Activated T-helper 17 cell treated with anti-CD3 and anti-CD28 coated beads, Interleukin-2, amount 50 U/mL, for 72 hours (primary cell): ENCODE measurements at places on chromosomes 2 and 18.

GRCh38 chr18:37322492-37323035 is 243.0 kb downstream of the CELF4 start:
- peak; percentile 47 for ATAC-seq

GRCh38 chr18:21760321-21760720 is 19.7 kb downstream of the MIB1 start:
- ATAC-seq = no peak

DNA sequence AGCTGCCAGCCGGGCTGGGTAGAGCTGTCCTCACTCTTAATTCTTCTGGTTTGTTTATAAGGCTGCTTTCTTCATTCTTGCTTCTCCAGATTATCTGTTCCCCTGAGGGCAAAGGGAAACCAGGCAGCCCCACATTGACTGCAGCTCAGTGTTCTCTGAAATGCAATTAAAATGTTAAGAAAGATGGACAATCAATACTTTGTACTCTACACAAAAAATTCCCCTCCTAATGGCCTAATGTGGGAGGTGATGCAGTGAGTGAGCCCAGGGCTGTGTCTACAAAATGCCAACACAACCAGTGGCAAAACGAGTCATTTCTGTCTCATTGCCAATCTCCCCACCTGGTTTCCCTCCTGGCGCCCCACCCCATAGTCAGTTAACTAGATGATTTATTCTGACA is 541.7 kb upstream of the RAB6C start:
- ATAC-seq = no peak

GRCh38 chr18:13539050-13539449 is 187.3 kb downstream of the FAM210A start:
- no peak for ATAC-seq

GRCh38 chr2:163187995-163188655 is 349.6 kb upstream of the KCNH7 start:
- no peak for ATAC-seq

DNA sequence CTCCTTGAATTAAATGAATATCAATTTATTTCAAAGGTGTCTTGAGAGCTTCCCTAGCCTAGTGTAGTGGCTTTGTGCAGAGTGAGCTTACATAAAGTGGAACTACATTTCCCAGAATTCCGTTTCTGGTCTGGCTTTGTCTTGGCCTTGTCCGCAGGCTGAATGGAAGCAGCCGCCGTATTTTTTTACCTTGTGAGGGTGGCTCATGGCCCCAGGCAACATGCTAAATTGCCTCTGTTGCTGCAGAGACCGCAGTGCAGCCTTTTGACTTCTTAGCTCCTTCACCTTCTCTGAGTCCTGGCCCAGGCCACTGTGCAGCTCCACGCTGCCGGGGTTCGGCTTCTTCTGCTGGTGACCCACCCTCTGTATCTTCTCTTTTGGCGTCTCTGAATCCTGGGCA is 114.8 kb upstream of the SLC38A11 start:
- ATAC-seq = no peak

DNA sequence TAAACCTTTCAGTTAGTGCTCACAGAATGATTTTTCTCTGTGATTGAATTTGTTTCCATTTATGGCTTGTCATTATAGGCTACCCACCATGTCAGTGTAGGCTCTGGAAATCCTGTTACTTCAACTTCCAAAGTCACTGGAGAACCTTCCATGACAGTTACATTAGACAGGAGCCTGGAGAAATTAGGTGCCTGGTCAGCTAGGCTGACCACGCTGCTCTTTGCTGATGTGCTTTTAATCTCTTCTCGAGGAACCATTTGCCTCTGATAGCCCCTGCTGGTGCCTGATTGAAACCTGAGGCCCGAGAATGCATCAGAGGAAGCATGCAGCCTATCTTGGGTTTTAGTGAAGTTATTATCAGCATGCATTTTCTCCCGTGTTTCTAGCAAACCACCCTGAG is 29.6 kb upstream of the TTN start:
- no peak for ATAC-seq

DNA sequence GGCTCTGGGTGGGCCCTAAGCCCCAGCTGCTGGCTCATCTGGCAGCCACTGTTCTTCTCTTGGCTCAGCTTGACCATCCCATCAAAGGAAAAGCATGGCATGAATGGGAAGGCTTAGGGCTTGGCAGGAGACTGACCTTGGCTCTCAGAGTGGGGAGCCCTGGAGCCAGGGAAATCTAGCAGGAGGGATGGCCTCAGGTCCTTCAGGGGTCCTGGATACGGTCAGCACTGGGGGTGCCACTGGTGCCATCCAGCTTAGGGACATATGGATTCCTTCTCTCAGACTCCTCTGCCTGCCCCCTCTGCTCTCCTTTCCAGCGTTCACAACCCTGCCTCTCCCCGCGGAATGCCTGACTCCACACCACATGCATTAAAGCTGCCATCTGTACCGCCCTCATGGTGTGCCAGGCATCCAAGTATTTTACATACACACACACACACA is 165.5 kb upstream of the HAAO start:
- no peak for ATAC-seq

GRCh38 chr18:5052491-5052890 is 144.6 kb downstream of the AKAIN1 start:
- peak; percentile 21 for ATAC-seq

- no peak for ATAC-seq
These were observed 382.6 kb downstream of the CDH2 start for GRCh38 chr18:27794181-27794926.

- no peak for ATAC-seq
These were observed 9.4 kb upstream of the GNLY start for GRCh38 chr2:85684806-85685205.

DNA sequence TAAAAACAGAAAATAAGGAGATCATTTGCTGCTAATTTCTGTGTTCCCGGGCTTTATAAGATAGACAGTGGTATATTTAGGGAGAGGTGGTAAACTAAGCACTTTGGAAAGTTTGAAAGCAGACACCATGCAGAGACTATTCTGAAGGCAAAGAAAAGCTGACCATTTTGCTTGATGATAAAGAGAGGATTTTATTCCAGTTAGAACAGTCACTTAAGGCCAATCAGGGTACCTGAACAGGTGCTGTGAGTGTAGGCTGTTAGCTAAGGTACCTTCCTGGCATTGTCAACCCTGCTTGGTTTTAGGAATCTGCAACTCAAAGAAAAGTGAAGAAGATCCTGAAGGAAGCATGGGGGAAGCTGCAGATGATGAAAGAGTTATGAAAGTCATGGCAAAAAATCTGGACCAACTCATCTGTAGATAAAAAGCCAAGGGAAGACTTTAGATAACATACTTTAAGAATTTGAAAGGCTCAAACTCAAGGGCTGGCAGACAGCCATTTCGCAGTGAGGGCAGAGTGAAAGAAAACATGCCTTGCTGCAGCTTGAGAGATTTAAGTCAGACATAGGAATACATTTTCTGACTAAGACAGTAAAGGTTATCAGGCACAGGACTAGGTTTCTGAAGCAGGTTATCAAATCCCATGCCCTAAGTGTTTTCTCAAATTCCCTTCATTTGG is 80.1 kb upstream of the ARL5A start:
- no peak for ATAC-seq

DNA sequence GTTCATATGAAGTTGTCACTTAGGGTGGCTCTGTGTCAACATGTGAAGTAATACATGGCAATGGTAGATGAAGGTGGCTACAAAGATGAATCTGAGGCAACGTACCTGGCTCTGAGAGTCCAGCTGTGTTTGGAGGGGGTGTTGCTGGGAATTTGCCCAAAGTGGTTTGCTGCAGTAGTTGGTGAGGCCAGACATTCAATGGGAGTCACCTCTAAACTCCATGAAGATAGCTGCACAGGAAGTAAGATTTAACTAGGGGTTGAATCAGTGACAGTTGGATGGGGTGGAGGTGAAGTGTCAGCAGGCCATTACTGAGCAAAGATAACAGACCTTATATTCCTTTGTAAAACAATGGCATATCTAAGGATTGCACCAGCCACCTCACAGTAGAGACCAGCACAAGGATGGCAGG is 71.8 kb downstream of the NUP35 start:
- ATAC-seq = no peak

GRCh38 chr2:112733456-112733855 is 12.6 kb downstream of the NT5DC4 start:
- ATAC-seq = no peak

DNA sequence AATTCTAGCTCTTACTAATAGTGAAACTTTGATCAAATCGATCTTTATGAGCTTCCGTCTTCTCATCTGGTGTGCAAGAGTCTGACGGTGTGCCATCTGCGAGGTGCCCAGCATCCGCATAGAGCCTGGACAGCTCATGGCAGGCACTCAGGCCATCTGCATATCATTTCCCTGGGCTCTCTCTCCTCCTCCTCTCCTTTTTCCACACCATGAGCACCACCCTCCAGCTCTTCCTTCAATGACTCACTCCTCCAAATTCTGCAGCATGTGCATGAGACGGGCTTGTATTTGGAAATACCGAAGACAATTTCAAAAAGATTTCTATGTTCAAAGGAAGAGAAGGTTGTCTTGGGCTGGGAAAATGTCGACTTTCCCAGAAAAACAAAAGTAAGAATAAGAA is 161.1 kb downstream of the CCBE1 start:
- ATAC-seq = no peak

- peak; percentile 69 for ATAC-seq
These were observed 20.3 kb downstream of the PLEK start for GRCh38 chr2:68385220-68385906.

DNA sequence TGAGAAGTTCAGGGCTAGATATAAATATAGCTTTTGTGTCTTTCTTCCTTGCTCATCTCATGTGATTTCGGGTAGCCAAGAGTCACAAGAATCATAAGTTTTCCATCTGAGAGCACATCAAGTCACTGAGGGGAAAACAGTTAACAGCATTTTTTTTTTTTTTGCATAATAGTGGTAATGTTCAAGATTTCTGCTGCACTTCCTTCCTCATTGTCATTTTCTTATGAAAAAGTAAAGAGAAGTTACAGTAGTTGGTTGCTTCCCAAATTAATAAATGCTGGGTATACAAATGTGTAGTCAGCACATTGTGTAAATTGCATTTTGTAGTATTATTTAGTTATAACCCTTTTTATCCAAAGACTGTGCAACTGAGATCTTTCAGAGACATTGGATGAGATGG is 93.6 kb downstream of the ZEB2 start:
- ATAC-seq = no peak

DNA sequence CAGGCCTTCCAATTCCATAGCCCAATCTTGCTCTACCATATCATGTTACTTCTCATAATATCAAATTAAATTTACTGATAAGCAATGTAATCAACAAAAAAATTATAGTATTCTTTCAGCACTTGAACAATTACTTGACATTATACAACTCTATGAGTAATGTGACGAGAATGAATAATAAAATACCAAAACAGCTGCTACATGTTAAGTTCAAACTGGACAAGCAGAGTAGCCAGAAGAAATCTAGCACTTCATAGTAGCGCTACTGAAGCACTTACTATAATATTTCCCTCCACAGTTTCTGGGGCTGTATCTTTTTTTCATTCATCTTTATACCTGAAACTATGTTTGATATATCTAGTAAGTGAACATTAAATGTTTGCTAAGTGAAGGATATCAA is 14.9 kb downstream of the PPP3R1 start:
- ATAC-seq = no peak

DNA sequence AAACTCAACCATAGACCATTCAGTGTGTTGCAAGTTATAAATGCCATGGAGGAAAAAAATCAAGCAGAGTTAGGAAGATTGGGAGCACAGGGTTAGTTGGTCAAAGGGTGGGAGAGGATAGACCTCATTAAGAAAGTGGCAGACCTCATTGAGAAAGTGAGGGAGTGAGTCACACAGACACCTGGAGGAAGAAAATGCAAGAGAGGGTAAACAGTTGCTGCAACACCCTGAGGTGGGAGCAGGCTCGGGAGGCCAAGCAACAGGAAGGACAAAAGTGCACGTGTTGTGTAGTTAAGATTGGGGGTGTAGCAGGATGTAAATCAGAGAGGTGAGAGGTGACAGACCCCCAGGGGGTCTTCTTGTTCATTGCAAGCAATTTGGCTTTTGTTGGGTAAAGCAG is 6.4 kb downstream of the IL1RL1 start:
- ATAC-seq = no peak

- no peak for ATAC-seq
These were observed 14.6 kb upstream of the MEP1B start for GRCh38 chr18:32175265-32175664.

- ATAC-seq = no peak
These were observed 94.7 kb upstream of the L3MBTL4 start for GRCh38 chr18:6509417-6509816.

- no peak for ATAC-seq
These were observed 114.5 kb upstream of the ZFP36L2 start for GRCh38 chr2:43340945-43341356.

DNA sequence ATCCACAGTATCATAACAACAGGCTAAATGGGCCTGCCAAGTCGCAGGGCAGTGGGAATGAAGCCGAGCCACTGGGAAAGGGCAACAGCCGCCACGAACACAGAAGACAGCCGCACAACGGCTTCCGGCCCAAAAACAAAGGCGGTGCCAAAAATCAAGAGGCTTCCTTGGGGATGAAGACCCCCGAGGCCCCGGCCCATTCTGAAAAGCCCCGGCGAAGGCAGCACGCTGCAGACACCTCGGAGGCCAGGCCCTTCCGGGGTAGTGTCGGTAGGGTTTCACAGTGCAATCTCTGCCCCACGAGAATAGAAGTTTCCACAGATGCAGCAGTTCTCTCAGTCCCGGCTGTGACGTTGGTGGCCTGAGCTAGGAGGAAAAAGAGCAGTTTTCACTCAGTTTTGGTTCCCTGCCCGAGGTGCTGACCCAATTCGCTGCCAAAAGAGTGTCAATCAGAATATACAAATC is 32.2 kb downstream of the KCTD18 start:
- ATAC-seq = no peak

- no peak for ATAC-seq
These were observed 13.2 kb upstream of the KCMF1 start for GRCh38 chr2:84957771-84958134.

GRCh38 chr2:60481257-60481656 is 72.2 kb downstream of the BCL11A start:
- no peak for ATAC-seq
